Posterior vena cava (tissue), 2 donors: ENCODE measurements at places on chromosomes 4 and X. TPM values are rescaled to one million over a fixed set of nuclear protein-coding genes. Genes with fewer than 3 reads are reported as not detected.

DNA sequence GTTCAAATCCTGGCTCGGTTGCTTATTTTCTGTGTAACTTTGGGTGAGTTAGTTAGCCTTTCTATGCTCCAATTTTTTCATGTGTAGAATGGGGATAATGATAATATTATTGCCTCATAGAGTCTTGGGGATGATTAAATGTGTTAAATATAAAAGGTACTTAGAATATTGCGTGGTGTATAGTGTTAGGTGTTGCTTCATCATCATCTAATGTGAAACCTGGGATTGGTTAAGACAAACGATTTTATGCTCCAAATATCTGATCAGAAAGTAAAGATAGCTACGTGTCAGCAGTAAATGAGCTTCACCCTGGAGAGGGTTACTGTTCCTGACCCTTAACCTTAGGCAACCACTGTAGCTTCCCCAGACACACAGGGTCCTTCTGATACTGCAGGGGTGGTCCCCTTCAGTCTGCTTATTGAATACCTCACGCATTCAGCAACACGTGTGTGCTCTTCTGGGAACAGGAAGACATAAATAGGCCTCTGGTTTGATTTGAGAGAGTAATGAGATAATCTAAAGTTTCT lies 50.1 kb downstream of the GPAT3 start:
- no peak for DNase-seq

Gene GPC4
- total RNA-seq = 17.3 TPM

Gene FANCB
- total RNA-seq = 2.0 TPM

DNA sequence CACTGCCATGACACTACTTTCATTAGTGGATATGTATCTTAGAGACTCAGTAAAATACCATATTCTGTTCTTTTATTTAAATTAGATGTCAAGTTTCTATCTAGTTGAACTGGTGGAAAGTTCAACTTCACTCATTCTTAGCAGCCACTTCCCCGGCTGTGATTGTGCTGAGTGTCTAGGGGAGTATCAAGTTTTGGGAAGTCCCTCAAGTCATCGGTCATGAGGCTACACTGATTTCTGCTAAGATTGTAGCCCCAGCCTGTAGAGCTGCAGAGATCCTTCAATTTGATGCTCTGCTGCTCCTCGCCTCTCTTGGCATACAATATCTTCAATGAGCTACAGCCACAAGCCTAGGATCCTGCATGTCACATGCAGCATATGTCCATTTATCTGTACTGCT lies 53.9 kb downstream of the DMP1 start:
- no peak for DNase-seq

Gene MAGEA4
- not detected for total RNA-seq

Gene ABLIM2
- 11.7 TPM for total RNA-seq

DNA sequence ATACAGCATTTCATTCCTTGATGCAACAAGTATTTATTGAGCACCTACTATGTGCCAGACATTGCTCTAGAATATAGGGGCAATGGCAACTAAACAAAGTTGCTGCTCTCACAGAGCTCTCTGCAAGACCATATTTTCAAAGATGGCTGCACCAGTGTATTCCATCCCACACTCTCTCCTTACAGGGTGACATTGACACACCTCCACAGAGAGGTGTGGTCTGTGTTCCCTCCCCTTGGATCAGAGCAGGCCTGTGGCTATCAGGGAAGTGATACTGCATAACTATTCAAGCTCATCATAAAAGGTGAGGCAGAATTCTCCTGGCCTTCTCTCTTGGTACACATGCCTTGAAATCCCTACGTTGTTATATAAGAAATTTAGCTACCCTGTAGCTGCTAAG lies 95.3 kb upstream of the SOD3 start:
- no peak for DNase-seq

Gene ZFYVE28
- 8.4 TPM for total RNA-seq

DNA sequence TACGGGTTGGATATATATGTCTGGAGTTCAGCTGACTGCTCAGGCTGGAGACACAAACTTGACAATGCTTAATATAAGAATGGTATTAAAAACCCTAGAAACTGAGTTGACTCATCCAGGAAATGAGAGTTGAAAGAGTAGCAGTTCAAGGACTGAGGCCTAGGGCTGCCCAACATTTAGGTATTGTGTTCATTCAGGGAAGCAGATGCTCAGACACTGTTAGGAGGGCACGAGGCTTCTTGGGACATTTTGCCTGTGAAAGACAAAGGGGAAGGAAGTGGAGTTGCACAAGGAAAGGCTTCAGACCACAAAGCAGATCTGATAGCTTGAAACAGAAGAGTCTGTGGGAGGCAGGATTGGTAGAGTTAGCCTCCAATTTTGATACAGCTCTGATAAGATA lies 52.0 kb upstream of the HS3ST1 start:
- DNase-seq = no peak

DNA sequence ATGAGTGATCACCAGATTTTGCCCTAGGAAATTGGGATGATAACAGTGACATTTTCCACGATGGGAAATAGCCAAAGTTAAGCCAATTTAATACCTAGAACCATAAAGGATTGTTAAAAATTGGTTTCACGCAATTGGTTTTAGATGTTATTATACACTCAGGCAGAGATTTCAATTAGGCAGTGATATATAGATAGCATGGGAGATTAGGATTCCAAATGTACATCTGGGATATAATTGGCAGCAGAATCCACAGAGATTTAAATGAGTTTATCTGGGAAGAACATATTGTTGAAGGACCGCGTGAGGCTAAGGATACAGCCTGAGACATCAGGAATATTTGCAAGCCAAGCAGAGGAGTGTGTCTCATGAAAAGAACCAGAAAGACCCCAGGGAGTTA lies 351.6 kb downstream of the GPM6A start:
- DNase-seq = no peak
